ENCODE measurements at places on chromosomes 5 and 9. TPM values are rescaled to one million over a fixed set of nuclear protein-coding genes. Genes with fewer than 3 reads are reported as not detected.

GRCh38 chr5:9339206-9339818, 206.6 kb downstream of the SEMA5A start:
- no peak for DNase-seq

DNA sequence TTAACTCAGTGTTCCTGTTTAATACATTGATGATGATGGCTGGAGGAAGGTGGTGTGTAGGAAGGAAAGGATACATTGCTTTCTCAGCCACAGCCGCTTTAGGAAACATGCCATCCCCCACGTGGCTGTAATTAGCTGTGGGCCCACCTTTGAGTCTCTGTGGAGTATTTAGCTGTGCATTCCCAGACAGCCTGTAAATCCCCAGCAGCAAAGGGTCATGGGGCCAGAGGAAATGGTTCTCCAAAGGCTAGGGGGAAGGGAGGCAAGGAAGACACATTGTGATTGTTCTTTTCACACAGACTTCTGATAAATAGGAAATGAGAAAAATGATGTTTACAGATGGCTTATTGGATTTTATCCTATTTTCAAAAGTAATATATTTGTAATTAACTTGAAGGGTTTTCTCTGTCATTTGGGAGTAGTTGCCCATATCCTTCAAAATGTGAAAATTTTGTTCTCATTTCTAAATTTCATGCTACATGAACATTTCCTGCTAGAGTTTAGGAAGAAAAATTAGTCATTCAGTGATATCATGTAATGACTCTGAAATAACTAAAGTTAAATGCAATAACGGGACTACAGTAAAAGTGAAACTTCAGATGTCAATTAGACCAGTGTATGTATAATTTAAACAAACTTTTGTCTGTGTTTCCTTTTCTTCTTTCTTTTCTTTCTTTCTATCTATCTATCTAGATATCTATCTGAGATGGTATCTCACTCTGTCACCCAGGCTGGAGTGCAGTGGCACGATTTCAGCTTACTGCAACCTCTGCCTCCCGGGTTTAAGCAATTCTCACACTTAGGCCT, 24.3 kb upstream of the F2R start:
- DNase-seq, result no peak

GRCh38 chr9:94085062-94085639, 887 bp downstream of the PTPDC1 start:
- DNase-seq, result no peak

The IL6ST gene
- 61.6 TPM for total RNA-seq

DNA sequence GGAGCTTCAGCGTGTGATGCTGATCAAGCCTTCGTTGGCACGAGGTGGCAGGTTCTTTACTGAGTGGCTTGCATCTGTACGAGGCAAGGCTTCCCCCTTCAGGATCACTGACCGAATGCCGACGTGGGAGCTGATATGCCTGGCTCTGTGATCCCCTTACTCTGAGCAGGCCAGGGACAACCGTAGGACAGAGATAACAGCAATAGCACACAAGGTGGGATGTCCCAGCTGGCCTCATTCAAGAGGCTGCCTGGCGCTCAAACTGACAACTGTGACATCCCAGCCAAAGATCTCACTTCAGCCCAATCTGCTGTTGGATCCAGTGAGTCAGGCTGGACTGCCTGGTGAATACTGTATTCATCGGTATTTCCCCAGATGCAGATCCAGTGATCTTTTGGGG, 199.4 kb upstream of the PANK3 start:
- DNase-seq, result no peak

The PDLIM4 gene
- 40.0 TPM for total RNA-seq

GRCh38 chr5:124906339-124907097, 160.1 kb upstream of the ZNF608 start:
- no peak for DNase-seq

DNA sequence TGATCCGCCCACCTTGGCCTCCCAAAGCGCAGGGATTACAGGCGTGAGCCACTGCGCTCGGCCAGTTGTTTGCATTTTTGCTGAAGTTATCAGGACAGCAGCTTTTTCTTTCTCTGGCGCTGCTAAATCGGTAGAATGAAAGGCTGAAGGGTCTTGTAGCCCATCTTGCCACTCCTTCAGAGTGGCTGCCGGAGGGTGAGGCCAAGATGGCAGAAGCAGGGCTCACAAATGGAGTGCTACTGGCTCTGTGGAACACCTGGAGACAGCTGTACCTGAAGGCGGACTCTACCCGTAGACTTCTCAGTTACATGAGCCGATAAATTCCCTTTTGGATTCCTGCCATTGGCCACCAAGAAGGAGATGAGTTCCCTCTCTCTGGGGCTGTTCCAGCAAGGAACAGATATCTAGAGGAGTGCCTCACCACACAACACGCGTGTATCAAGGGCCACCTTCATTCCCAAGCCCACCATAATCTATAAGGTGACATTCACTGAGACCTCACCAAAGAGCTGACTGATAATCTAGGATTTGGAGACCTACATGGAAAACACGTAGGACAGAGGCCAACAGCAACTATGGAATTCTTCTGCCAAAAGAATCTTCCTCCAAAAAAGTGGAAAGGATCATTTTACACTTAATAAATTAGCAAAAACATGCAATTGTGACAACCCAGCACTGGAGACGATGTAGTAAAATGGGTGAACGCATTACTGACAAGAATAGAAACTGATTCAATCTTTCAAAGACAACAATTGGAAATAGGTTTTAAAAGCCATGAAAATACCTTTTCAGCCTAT, 21.8 kb downstream of the STK10 start:
- DNase-seq, result no peak

Measured in type B pancreatic cell (in vitro differentiated cells).